Mesenteric fat pad (tissue), 1 donor: ENCODE measurements at places on chromosomes 7 and 10.

- DNase-seq = no peak
These were observed 13.9 kb downstream of the MEST start for GRCh38 chr7:130505753-130506152.

GRCh38 chr10:73771722-73772280 lies 10.0 kb upstream of the CHCHD1 start:
- no peak for DNase-seq

GRCh38 chr7:157379493-157379892 lies 42.7 kb downstream of the DNAJB6 start:
- DNase-seq = no peak

- no peak for DNase-seq
These were observed 141.8 kb upstream of the ASAH2 start for GRCh38 chr10:50392966-50393718.

DNA sequence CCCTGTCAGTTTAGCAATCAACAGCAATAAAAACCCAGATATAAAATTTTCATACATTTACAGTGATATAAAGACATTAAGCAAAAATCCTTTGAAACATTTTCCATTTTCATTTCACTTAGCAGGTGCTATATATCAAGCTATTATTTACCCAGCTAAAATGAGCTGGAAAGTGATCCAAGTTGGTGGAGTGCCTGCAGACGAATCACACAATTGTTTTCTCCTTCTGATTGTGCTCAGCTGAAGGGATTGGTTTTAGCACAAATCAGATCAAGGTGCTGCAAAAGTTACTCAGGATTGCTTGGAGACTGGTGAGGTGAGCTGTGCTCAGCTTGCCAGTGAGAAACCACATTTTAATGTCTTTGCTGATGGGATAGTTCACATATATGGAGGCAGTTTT lies 138.1 kb downstream of the LRMDA start:
- DNase-seq = no peak

GRCh38 chr7:128703609-128704241 lies 31.6 kb downstream of the GARIN1A start:
- DNase-seq = no peak

DNA sequence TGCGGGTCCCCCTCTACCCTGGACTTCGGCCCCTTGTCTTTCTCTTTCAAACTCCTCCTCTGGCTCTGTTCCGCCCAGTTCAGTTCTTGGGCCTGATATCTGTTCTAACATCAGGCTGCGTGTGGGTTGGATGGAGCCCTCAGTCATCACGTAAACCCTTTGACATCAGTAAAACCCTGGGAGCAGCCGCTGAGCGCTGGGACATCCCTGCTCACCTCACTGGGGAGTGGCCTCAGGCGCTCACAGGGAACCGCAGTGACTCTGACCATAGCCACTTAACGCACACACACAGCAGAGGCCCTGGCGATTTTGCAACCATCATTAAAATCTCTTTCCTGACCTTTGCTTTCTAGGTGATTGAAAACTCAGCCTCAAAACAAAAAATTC lies 113.3 kb downstream of the CYTH3 start:
- DNase-seq = no peak

DNA sequence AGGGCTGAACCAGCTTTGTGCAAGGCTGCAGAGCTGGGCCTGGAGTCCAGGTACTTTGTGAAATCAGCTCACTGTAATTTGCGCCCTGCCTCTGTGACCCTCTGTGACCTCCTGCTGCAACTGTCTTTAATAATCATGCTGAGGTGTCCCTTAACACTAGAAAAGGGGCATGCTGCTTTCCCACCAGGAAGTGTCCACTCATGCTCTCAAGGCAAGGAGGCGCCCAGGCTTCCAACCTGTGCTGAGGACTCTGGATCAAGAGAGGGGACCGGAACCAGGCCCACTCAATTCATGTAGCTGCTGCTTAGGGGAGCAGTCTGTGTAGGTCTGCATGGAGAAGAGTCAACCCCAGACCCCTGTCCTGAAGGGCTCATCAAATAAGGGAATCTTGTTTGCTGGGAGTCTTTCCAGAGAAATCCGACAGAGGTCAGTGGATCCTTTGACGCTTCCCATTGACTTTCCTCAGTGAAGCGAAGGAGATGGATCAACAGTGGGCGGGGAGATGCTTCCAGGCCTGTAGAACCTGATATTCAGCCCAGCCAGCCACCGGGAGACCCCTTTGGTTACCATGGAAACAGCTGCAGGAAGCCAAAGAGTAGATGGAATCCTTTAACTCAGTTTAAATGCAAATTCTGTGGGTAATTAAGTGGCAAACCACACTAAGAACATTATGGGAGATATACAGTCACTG lies 945.9 kb downstream of the GRID1 start:
- no peak for DNase-seq

GRCh38 chr10:6972226-6972625 lies 392.1 kb upstream of the PRKCQ start:
- no peak for DNase-seq

DNA sequence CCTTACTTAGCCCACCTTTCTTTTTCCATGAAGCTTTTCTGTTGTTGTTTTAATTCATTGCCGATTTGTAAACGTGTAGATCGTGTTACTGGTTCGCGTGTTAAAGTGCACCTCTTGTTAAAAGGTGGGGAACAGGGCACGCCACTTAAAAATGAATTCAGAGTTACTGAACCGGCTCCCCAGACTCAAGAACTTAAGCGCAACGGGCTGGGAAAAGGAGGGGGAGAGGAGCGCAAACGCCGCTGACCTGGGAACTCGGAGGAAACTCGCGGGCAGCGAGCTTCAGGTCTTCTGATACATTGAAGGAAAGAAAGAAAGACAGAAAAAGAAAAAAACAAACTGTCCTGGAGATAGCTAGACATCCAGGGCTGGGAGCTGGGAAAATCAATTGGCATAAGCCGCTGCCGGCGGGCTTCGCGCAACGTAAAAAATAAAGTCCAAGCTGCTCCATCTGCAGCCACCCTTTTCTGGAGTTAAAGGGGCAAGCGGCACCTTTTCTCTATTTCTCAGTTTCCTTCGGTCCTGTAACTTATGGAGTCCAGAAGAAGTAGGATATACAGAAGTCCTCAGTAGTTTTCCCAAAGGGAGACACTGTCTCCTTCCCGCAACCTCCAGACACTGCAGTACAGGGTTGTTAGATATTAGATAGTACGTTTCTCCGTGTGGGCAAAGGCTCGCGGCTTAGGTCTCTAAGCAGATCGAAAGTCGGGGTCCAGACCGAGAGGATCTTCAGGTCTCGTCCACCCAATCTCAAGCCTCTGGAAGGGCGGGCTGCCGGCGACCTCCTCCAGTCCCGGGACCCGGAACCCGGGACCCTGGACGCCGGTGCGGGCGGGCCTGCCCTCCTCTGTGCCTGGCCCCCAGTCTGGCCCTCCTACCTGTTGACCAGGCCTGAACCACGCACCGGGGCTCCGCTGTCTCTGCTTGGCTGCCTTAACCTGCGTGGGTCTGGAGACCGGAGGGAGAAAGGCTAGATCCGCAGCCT lies 1.8 kb upstream of the DLX6 start:
- DNase-seq = no peak

- DNase-seq = no peak
These were observed 1163.4 kb downstream of the CNTNAP2 start for GRCh38 chr7:147279964-147280374.

DNA sequence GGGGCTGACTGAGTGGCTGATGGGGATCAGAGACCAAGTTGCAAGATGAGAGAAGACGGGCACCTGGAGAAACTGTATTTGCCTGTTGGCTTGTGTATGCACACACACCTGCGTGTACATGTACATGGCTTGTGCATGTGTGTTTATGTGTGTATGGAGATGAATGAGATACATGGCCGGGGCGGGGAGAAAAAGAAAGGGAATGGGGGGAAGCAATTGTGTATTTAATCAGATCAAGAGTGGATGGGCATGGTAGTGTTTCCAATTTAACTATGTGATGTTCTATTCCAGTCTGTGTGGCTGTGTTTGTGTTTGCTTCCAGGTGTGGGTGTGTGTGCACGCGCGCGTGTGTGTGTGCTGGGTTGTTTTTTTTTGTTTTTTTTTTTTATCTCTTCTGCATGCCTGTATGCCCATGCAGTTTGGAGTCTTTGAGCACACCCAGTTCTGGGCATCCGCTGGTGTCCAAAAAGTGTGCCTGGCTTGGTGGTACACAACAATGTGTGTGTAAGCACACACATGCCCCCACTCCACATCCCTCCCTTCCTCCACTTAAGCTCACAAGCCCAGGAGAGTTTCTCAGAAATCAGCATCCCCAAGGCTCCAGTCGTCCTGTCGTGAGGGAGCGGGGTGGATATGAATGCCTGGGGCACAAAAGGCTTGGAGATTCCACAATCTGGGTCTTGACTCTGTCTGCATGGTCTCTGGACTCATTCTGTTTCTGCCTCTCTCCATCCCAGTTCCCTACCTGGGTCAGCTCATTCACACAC lies 2.5 kb upstream of the VGF start:
- no peak for DNase-seq

DNA sequence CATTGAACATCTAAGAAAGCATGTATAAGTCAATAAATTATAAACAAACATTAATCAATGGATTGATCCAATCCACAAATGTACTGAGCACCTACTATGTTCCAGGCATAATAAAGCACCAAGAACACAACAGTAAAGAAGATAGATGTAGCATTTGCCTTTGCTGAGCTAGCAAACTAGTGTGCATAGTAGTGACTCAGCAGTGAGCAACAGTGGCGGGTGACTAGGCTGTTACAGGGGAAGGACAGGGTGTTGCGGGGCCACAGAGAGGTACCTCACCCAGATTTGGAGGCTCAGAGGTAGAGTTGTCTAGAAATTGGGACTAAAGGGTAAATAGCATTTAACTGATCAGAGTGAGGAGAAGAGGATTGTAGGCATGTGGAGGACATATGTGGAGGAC lies 83.6 kb downstream of the NXPH1 start:
- no peak for DNase-seq

- DNase-seq = no peak
These were observed 251.4 kb upstream of the SEMA3C start for GRCh38 chr7:81170291-81170690.

DNA sequence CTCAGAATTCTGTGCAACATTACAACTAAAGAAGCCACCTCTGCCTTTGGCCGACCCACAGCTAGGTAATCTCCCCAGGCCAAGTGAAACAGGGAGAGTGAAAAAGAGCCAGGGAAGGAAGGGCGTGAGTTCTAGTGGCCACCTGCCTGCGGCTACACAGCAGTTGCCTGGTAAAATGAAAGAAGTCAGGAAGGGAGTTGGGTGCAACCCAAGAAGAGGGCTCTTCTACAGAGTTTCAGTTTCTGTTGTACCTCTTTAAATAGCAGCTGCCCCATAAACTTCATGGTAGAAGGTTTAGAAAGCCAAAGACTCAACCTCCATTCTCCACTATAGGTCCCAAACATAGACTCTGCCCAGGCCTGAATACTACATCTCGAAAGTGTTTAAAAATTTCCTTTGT lies 76.2 kb upstream of the TMEM168 start:
- no peak for DNase-seq

DNA sequence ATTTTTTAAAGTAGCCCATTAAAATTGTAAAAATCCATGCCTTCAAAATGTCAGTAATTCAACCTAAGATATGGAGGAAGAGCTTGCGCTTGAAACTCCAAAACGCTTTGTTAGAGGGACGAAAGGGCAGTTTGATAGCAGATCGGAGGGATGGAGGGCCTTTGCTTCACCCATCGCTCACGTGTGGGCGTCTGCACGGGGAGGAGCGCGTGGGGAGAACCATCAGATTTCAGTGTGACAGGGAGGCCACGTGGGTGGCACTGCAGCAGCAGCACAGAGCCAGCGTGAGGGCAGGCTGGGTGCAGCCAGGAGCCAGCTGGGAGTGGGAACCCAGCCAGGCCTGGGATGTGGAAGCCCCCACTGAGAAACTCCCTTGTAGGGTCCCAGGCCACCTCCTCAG lies 325.5 kb downstream of the PAXIP1 start:
- no peak for DNase-seq

GRCh38 chr7:7641129-7641663 lies 644 bp downstream of the UMAD1 start:
- DNase-seq = no peak

- DNase-seq = peak; percentile 73
These were observed 405.6 kb downstream of the TCERG1L start for GRCh38 chr10:130905921-130906320.

DNA sequence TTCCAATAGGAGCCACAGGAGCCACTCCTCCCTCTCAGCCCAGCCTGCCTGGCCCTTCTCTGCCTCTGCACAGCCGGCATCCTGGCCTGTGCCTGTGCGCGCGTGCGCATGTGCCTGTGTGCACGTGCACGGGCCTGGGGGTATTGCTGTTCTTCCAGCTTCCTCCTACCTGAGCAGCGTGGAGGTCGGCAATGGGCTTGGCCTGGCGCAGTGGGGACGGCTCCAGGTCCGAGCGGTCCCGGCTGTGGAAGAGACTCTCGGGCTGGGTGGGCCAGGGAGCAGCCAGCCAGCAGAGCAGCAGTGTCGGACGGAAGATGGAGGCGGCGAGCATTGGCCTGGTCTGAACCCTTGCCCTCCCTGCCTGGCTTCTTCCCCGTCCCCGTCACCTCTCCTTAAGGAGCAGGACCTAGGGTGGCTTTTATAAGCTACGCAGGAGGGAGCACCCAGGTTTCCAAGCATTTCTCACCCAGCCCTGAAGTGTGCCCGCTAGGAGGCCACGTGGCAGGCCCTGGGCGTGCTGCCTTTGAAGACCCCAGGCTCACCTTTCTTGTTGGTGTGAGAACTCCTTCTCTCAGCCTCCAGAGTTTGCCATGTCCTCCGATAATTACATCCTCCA lies at the start of gene MMP21:
MMP21 (minus strand) TSS at position 331 of the 616 bp plus-strand sequence; CDS start at position 331, 0 bp downstream.
- DNase-seq = peak; percentile 74

DNA sequence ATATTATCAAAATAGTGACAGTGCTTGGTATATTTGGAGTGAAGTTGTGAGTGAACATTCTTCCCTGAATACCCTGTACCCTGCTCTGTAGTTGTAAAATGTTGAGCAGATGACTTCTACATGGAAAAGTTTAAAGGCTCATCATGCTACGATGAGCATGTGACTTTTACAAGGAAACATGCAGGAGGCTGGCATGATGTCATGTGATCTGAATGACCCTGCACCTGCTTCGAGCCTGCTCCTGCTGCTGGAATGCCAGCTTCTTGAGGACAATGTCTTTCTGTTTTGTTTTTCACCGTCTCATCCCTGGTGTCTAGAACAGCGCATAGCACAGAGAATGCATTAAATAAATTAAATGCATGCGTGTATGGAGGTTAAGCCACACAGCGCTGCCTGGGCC lies 5.4 kb upstream of the INPP5A start:
- no peak for DNase-seq

DNA sequence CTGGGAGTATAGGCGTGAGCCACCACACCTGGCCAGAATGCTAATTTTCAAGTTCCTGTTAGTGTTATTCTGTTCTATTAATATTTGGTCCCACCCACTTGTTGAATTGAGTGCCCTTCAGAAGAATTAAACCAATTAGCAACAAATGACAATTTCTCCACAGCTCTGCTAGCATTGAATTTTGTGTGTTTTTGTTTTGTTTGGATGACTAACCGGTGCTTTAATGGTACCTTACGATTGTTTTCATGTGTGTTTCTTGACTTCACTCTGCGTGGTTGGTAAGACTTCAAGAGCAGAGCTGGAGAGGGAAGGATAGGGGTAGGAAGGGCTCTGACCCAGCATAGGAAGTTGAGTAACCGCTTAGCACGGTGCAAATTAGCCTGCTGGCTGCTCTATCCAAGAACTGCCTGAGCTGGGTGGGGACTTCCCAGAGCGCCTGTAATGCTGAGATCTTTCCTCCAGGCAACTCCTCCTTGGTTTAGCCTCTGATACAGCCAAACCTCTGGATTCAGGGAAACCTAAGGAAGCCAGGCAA lies 4.6 kb downstream of the ARPC1B start:
- DNase-seq = no peak
